ENCODE measurements at places on chromosomes 13 and 19.

DNA sequence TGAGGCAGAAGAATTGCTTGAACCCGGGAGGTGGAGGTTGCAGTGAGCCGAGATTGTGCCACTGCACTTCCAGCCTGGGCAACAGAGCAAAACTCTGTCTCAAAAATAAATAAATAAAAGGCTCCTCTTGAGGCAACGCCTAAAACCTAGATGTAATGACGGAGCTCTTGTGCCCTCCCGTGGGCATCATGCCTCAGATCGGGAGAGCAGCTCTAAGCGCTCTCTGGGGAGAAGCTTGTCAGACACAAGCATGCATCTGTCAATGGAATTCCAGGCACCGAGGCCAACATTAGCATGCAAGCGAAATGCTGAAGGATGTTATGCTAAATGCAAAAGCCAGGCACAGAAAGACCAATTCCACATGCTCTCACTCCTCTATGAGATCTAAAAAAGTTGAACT lies 45.6 kb upstream of the MRI1 start:
- no peak for DNase-seq

DNA sequence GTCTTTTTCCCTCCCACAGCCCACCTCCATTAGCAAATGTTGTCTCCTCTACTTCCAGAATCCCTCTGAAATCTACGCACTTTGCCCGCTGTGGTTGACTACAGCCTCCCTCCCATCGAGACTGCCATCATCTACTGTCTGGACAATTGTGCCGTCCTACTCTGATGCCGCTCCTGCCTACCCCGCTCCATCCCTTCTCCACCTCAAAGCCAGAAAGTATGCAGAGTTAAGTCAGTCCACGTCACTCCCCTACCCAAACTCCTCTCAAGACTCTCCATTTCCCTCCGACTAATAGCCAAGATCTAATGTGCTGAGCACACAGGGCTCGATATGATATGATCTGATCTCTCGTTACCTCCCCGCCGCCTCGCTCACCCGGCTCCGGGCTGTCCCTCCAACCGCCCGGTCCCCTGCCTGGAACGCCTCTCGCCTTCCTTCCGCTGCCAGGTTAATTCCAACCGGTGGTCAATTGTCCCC lies 556 bp downstream of the CACTIN start:
- no peak for DNase-seq

- no peak for DNase-seq
These were observed 1.3 kb upstream of the SIGLEC9 start for GRCh38 chr19:51123381-51123800.

GRCh38 chr13:43126420-43126819 lies 103.0 kb downstream of the DNAJC15 start:
- DNase-seq, result no peak

DNA sequence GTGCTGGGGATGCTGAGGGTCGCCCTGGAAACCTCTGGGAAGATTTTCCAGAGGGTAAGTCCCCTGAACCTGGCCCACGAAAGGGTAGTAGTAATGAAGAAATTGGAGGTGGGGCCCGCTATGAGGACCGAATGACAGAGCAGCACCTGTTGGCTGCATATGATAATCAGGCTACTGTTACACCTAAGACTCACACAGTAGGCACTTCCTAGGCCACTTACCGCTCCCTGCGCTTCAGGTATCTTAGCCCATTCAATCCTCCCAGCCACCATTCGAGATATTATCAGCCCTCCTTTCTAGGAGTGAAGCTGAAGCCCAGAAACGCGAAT lies 4.3 kb upstream of the LRFN3 start:
- DNase-seq, result no peak

DNA sequence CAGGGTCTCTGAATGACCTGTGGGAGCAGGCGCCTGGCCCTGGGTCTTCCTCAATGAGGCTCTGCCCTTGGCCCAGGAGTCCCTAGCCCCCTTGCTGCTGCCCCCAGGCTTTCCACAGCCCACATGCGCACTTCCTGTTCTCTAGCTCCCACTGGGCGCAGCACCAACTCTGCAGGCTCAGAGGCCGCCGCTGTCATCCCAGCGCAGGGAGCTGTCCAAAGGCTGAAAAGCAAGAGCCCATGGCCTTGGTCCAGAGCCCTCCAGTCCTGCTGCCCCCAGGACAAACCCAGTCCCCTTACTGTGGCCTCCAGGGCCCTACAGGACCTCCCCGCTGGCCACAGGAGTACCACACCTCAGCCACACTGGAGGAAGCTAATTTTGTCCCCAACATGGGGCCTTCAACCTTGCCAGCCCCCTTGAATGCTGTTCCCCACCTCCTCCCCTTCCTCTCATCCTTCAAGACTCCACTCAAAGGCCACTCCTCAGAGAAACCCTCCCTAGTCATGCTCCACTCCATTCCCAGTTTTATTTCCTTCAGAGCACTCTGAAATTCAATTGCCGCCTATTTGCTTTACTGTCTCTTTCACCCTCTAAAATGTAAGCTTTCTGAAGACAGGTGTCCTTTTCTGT lies 8.0 kb upstream of the POU2F2 start:
- DNase-seq, result peak; percentile 74

GRCh38 chr13:65468628-65469027 lies 1761.5 kb downstream of the PCDH9 start:
- DNase-seq, result no peak

GRCh38 chr19:493391-494170 lies 2.7 kb upstream of the MADCAM1 start:
- DNase-seq, result no peak

- peak; percentile 43 for DNase-seq
These were observed 354.4 kb upstream of the DACH1 start for GRCh38 chr13:72221276-72221962.

- no peak for DNase-seq
These were observed 312 bp downstream of the GSK3A start for GRCh38 chr19:42242069-42242511.

- DNase-seq, result no peak
These were observed 6.0 kb downstream of the ZNF614 start for GRCh38 chr19:52022193-52022592.

DNA sequence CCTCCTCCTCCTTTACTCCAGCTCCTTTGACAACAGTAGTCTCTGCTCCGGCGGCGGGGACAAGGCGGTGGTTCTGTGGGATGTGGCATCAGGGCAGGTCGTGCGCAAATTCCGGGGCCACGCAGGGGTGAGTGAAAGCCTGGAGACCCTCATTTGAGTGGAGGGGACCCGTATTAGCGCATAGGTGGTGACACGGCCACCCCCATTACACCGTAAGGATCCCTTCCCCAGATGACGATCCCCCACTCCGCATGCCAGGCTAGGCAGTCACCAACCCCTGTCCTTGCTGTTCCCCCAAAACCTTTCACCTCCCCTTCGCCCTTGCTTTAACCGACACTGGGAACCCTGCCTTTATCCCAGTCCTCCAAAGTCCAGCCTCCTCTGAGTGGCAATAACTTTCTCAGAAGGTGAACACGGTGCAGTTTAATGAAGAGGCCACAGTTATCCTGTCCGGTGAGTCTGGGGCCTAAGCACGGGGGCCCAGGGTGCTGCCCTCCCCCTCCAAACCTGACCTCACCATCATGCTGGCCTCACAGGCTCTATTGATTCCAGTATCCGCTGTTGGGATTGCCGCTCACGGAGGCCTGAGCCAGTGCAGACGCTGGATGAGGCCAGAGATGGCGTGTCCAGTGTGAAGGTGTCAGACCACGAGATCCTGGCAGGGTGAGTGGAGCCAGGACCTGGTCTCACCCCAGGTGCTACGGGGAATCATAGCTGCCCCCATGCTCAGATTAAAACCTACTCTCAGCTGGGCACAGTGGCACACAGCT lies 3.7 kb downstream of the WDR83 start:
- no peak for DNase-seq

- no peak for DNase-seq
These were observed at the start of gene GPR183 for GRCh38 chr13:99307247-99307646. TSS of gene GPR183 (minus strand) at chr13:99307399. CDS start at chr13:99296145, 11,254 bp downstream.

DNA sequence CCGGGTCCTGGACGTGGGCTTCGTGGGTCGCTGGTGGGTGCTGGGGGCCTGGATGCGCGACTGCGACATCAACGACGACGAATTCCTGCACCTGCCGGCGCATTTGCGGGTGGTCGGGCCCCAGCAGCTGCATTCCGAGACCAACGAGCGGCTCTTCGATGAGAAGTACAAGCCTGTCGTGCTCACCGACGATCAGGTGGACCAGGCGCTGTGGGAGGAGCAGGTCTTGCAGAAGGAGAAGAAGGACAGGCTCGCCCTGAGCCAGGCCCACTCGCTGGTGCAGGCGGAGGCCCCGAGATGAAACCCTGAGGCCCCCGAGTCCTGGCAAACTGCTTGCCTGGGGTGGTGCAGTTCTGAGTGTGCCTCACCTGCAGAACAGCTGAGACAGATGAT lies 787 bp downstream of the TIMM29 start:
- DNase-seq, result no peak

DNA sequence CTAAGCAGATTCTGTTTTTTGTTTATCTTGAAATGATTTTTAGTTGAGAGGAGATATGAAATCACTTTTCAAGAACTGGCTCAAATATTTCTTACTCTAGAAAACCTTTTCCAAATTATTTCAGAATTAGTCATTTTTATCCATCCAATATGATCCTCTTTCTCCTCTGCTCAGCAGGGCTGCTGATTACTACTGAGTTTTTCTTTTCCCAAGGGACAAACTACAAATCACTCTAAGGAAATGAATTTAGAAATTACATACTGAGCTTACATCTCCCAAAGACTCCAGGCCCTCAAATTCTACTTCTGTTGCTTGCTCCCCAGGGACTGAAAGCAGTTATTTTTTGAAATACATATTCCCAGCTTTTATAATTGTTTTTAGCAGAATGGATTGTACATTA lies 87.4 kb upstream of the UFM1 start:
- DNase-seq, result no peak
